Activated CD4-positive, alpha-beta T cell treated with anti-CD3 and anti-CD28 coated beads, Interleukin-2, amount 10 ng/mL, durations not matched to agents 24 days and 14 days (primary cell): ENCODE measurements at places on chromosomes 6 and 20.

DNA sequence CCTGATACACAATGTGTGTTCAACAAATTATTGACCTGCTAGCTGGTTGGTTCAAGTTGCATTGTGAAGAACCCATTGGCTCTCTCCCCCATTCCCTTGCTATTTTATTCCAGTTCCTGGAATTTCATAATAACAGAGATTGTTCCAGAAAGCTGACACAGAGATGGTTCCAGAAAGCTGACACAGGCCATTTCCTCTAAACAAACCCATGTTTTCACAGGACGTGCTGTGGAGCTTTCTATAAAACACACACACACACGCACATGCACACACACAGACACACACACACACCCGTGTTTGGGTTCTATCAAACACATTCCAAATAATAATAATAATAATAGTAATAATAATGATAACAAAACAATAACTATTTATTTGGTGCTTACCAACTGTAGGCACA is 259.1 kb downstream of the CLIC5 start:
- no peak for DNase-seq

DNA sequence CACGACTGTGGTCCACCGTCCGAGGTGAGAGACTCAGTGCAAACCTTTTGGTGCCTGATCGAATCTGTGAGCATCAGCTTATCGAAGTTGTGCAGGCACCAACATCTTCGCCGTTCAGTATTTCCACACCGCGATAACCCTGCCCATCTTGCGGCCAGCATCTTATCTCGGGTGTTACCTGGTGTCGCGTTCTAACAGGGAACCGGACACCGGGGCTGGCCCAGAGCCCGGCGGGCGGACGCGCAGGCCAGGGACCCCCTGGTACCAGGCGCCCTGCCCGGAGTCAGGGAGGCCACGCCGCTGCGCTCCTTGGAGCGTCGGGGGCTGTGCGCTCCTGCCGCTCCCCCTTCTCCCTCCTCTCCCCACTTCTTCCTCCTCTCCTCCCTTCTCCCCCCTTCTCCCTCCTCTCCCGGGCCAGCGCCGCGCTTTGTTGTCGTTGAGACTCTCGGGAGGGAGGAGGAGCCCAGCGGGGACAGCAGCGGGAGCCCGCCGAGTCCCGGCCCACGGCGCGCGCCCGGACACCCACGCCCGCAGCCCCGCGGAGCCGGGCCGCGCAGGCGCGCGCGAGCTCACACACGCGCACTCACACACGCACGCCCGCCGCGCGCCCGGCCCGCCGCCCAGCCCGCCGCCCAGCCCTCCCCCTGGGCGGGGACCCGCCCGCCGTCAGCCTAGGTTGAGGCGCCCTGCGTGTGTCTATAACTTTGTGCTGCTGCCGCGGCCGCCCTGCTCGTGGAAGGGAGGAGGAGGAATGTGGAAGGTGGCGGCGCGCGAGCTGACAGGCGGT is 1.4 kb upstream of the FOXO3 start:
- DNase-seq, result peak; percentile 96

GRCh38 chr20:36150489-36150846 is 4.1 kb upstream of the EPB41L1 start:
- DNase-seq, result no peak

- peak; percentile 52 for DNase-seq
These were observed 55.1 kb upstream of the BACH2 start for GRCh38 chr6:90351696-90352095.
